NCI-H1930 (cell line): ENCODE measurements at places on chromosomes 6 and 20.
A peak's percentile ranks its signal among the peaks of the same experiment; 100 is the strongest.

DNA sequence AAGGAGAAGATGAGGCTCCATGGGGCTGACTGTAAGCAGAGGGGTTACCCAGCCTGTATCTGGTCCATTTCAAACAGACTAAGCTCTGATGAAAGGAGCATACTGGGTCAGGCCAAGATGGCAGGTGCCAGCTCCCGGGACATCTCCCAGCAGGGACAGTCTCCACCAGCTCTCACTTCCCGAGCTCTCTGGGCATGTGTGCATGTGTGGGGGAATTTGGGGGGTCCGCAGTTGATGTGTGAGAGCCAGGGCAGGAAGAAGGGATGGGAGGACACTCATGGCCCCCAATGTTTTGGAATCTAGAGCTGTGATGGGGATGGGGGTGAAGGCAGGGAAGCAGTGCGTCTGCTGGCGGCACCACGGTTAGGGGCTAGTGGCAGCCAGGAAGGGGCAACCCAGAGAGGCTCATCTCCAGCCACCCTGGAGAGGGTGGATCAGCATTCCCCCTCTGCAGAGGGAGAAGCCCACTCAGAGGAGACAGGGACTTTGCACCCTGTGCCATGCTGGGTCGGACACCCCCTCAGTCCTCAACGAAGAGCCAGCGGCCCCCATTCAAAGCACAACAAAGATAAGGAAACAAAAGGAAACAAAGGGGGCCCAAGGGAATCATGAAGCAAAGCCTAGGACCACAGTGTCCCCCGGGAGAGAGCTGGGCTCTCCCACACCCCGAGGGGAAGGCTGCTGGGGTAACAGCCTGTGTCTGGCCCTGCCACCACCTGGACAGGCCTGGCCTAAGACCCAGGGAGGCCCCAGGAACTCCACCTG lies 52.4 kb downstream of the DSTN start:
- DNase-seq: no peak

- DNase-seq: no peak
Observed at GRCh38 chr20:12963416-12963815, 45.4 kb upstream of the SPTLC3 start.

- no peak for DNase-seq
Observed at GRCh38 chr6:144090384-144090783, 5.0 kb downstream of the SF3B5 start.

DNA sequence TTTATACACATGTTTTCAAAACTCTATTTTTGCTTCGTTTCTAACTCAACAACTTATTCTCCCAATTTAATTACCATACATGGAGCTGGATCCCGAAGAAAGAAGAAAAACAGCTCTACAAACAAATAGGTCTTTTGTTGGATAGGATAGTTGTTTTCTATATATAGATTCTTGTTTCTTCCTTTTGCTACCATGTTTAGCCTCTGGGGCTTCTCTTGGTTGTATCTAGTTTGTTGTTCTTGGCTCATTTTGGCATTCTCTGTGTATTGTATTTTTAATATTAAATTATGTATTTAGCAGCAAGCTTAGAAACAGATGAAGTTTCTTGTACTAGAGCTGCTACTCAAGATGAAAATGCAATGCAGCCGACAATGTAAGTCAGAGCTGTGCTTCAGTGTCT lies 60.9 kb downstream of the PLCB4 start:
- DNase-seq: no peak

- DNase-seq: no peak
Observed at GRCh38 chr6:47438481-47439347, 38.9 kb upstream of the CD2AP start.

DNA sequence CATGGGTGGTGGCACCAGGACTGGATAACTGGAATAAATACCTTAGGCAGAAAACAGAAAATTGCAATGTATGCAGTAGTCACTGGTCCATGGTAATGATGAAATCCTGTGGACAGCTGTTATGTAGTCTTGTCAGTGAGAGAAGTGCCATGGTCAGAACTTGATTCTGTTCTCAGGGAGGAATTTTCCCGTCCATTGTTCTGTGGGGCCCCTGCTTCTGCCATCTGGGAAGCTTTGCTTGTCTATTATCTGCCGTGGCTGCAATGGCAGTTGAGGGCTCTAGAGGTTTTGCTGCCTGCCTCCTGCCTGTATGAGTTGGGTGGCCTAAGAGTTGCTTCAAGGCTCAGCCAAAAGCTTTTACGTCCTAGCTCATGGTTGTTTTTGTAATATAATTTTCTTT lies 126.8 kb upstream of the SLC35B3 start:
- DNase-seq: no peak

DNA sequence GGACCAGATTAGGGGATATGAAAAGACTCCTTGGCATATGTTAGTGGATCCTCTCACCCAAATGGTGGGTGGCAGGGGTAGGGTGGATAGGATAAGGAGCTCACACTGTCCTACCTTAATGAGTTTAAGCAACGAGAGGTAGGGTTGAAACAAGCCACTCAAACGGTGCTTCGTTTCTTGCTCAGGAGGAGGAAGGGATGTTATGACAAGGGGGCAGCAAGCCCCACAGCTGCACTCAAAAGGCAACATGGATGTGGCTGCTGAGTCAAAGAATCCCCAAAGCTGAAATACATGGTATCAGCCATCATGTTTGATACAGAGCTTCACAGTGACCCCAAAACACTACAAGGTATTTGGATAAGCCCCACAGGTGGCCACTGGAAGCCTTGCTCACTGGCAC lies 8.4 kb upstream of the IDH3B start:
- DNase-seq: no peak

DNA sequence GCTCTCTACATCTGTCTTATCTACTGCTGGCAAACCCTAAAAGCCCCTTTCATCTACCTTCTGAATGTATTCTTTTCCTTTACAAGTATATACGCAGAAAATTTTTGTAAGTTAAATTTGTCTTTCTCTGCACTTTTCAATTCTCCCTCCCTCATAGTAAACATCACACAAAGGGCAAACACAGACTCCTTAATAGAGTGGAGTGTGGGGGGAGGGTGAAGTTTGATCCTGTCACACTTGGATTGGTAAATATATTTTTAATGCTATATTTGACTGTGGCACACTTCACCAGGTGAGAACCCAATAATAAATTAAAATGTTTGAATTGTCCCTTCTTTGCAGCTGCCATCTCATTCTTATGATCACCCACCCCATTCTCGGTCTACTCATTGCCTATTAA lies 33.2 kb upstream of the PAQR8 start:
- DNase-seq: no peak

- DNase-seq: peak; percentile 11
Observed at GRCh38 chr6:159217595-159218275, 48.5 kb downstream of the FNDC1 start.

GRCh38 chr6:16737925-16738324 lies 23.3 kb downstream of the ATXN1 start:
- DNase-seq: no peak

DNA sequence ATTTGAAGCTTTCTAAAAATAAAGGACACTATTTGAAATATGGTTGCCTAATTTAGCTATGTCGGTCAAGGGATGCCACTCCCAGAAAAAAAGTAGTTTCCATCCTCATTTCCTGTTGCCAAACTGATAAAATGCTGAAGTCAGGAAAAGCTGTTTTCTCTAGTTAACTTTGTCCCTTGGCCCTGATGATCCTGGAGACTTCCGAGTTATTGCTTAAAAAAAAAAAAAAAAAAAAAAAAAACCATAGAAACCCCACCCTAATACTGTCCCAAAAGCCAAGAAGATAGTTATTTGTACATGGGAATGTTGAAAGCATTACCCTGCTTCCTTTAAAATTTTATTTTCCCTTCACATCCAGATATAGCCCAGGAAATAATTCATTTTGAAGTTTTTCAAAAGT lies 236.7 kb downstream of the SOD2 start:
- no peak for DNase-seq

GRCh38 chr6:40999569-40999968 lies 39.5 kb downstream of the UNC5CL start:
- DNase-seq: peak; percentile 12

GRCh38 chr20:63082939-63083735 lies 76.4 kb upstream of the BHLHE23 start:
- no peak for DNase-seq

DNA sequence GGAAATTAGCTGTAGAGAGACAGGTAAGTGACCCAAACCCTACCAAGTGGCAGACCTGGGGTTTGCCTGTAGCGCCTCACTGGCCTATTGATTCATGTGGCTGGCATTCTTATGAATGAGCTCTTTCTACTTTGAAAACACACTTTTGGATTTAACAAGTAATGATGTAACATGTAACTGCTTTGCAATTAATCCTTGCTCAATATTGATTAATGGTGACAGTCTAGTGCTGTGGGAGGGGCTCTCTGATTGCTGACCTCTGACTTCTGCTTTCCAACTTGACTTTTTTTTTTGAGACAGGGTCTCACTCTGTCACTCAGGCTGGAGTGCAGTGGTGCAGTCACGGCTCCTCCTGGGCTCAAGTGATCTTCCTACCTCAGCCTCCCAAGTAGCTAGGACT lies 82.7 kb downstream of the TIAM2 start:
- DNase-seq: no peak

DNA sequence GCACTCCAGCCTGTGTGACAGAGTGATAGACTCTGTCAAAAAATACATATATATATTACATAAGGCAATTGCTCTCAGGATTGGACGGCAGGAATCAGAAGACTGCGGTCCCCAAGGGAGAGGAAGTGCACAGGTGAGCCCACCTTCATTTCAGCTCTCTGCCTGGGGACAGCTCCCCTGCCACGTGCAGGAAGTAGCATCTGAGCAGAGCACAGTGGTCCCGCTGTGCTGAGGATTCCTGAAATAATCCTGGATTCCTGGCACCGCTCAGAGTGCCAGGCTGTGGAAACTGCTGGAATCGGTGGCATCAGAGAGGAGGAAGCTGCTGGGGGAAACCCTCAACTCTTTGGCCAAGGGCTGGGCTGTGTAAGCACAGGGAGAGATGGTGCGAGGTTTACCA lies 27.7 kb downstream of the NFATC2 start:
- DNase-seq: no peak

DNA sequence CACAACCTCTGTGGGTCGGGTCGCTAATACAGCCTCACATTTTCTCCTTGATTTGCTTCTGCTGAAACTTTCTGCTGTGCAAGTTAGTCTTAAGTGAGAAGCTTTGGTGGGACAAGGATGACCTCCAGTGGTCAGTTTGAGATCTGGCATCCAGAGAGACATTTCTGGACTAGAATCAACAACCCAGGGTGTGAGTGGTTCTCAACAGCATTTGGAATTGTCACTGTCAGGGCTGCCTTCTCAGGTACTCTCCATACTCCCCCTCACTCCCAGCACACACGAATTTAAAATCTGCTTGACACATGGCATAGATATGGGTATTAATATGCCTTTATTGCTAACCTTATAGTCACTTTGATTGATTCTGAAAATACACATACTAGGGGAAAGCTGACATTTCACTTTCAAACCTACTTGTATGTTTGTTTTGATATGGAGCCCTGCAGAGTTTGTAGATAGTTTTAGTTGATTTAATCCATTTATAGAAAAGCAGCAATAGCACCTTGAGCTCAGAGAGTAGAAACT lies 13.2 kb downstream of the OTOR start:
- DNase-seq: peak; percentile 30

- no peak for DNase-seq
Observed at GRCh38 chr6:80436663-80437062, 330.2 kb downstream of the BCKDHB start.

- DNase-seq: no peak
Observed at GRCh38 chr6:36713846-36714245, 16.2 kb downstream of the RAB44 start.

- DNase-seq: no peak
Observed at GRCh38 chr20:21280522-21281016, 22.6 kb upstream of the XRN2 start.

DNA sequence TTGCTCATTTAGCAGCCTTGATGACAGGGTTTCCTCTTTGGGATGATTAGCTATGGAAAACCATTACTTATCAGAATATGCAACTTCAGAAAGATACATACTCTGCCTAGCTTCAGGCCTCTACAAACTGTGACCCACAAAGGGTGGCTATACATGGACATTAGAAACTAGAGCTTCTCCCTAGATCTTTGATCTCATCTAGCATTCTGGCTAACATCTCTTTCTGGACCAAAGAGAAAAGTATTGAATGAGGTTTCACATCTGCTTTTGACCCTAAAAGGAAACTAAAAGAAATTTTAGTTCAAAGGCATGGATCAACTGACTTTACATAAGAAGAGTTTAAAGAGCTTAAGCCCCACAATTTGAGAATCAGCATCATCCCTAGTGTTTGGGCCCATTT lies 12.4 kb upstream of the HMGN3 start:
- DNase-seq: no peak

DNA sequence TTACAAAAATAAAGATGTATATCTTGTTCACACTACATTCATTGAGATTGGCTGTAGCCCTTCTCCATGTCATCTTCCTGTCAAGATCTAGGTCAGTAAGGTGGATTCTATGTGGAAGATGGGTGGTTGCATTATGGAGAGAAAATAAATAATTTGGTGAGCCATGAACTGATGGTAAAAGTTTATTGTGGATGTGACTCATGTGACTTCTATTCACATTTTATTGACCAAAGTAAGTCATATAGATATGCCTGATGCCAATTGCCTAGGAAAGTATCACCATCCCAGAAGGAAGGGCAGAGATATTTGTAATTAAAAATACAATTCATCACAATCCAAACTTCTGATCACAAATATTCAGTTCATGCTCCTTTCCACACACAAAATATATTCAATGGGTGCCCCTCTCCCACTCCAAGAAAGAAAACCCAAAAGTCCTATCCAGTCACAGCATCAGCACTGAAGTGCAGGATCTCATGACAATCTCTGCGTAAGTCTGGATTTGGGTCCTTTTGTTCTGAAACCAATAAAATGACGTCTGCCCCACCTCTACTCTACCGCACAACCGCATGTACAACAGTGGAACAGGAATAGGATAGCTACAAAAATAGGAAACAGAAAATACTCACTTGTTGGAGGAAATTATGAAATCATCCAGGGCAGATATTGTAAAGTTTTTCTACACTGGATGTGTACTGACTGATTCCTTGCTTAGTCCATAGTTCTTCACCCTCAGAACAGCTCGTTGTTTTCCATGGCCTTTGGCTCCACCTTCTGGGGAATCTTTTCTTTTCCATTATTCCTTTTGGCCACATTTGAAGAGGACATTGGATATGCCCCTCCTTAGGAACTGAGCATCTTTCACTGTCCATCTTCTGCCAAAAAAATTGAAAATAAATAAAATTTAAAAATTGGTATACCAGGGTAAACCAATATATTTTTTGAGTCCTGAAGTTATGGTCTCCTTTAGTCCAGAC lies 16.1 kb upstream of the SLC17A3 start:
- peak; percentile 56 for DNase-seq

DNA sequence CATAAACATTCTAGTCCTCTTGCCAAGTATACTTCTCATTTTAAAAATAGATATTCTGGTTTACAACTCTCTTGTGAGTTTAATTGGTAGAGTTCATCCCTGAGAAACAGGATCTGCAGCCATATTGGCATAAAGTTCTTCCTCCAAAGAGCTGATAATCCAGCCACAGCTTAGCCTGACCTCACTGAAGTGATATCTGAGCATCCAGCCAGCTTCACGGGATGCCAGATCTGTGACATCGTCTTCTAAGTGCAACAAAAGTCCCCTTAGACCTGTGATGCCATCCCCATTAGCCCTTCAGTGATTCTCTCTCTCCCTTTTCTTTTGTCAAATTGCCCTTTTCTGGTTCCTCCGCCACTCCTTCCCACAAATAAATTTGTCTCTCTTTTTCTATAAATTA lies 180.6 kb upstream of the STXBP5 start:
- DNase-seq: no peak

- no peak for DNase-seq
Observed at GRCh38 chr6:101058296-101058695, 177.2 kb upstream of the ASCC3 start.

GRCh38 chr6:29628419-29629281 lies 4.3 kb downstream of the GABBR1 start:
- DNase-seq: peak; percentile 81
